ENCODE measurements at places on chromosomes 6 and 20.

- peak; percentile 43 for DNase-seq
These were observed 18.0 kb downstream of the HFE start for GRCh38 chr6:26105109-26105730.

DNA sequence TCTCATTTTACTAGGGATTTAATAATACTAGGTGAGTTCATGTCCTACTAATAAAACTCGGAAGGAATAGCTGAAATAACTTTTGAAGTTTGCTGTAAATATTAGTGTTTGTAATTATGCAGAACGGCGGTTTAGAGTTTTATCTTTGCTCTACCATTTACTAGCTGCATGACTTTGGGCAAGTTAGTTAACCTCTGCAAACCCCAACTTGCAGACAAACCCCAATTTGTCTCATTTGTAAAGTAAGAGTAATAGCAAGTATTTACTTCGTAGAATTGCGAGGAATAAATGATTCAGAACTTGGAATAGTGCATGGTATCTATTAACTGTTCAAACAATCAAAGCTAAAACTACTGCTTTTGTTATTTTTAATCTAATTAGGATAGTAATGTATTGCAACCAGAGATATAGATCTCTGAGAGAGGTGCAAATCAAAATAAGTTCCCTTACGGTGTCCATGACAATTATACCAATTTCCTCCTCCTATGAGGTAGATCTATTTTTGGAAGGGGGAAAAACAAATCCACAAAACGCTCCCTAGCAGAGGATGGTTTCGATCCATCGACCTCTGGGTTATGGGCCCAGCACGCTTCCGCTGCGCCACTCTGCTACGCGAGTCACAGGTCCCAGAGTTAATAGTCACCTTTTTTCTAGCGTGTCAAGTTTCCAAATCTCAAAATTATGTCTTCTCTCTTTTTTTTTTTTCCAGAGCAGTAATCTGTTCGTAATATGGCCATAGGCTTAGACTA, 35.1 kb upstream of the BTN3A2 start:
- DNase-seq, result peak; percentile 63

GRCh38 chr6:107305391-107305790, 154.0 kb downstream of the PDSS2 start:
- no peak for DNase-seq

DNA sequence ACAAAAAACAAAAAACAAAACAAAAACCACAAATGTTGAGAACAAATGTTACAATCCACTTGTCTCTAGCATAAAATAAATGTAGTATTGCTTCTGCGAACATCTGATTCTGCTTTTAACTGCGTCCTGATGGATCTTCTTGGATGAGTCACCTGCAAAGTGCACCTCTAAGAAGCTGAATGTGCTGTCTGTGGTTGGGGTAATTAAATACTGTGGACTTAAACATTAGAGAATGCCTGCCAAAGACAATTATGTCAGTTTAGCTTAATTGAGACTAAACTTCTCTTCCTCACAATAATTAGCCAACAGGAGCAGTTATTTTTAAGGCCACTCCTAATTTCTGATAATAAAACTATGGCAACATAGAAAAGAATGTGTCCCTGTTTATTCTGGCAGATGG, 253.4 kb downstream of the PHACTR1 start:
- DNase-seq, result no peak

- DNase-seq, result no peak
These were observed 53.9 kb downstream of the GTF2H5 start for GRCh38 chr6:158222066-158222465.

- DNase-seq, result no peak
These were observed 269.3 kb downstream of the DLL1 start for GRCh38 chr6:170021579-170021978.

DNA sequence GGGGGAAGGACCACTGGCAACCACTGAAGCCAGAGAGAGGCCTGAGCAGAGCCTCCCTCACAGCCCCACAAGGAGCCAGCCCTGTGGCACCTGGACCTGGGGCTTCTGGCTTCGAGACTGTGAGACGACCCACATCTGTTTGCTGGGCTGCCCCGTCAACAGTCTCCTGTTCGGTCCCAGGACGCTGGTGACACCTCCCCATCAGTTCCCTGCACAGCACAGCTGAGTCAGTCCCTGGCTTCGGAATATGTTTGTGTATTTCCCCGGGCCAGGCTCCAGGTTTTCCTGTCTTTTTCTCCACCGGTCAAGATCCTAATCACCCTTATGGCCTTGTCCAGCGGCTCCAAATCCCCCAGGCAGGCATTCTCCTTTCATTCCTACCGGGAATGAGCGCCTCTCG, 46.4 kb upstream of the SMOC2 start:
- no peak for DNase-seq

DNA sequence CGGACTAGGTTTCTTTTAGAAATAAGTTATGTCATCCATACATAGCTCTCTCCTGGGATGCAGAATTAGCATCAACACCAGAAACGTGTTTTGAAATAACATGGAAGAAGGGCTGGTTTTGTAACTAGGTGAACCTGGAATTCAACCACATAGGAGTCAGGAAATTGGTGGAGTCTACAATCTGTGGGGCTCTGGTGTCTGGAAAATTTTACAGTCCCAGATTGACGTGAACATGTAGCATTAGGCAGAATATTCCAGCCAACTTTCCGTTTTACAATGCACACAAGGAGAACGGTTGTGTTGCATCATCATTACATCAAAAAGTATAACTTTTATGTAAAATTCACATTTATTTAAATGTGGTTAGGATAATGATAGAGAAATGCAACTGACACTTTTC, 1.9 kb downstream of the KCNQ5 start:
- no peak for DNase-seq

GRCh38 chr6:108736832-108737231, 111.4 kb upstream of the ARMC2 start:
- DNase-seq, result peak; percentile 95

DNA sequence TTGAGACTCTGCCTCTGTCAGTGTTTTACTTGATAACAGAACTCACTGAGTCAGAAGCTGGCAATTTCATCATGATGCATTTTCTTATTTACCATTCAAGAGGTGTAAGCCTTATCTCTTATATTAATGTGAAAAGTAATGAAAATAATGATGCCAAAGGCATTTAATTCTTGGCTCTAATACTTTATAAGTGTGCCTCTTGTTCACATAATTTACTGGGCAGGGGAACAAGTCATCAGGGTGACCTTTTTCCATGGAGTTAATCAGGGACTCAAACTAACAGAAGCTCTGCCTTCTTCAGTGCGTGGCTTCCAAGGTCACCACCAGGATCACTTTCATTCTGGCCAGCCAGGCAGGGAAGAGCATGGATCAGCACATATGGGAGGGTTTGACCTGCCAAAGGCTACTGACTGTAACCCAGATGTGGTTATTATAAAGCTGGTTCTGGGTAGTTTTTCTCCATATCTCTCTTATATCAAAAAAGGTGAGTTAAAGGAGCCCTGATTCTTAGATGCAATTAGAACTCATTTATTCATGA, 5.2 kb upstream of the PLCB1 start:
- no peak for DNase-seq

- no peak for DNase-seq
These were observed 254.4 kb downstream of the NRN1 start for GRCh38 chr6:5752391-5752680.

GRCh38 chr6:136225496-136225895, 24.6 kb downstream of the MTFR2 start:
- DNase-seq, result peak; percentile 58

GRCh38 chr6:11282245-11282644, 49.8 kb upstream of the NEDD9 start:
- no peak for DNase-seq

GRCh38 chr20:62929051-62929538, 2.8 kb upstream of the DIDO1 start:
- DNase-seq, result peak; percentile 70

- no peak for DNase-seq
These were observed 43.2 kb downstream of the PPP1R3G start for GRCh38 chr6:5128351-5128750.

- DNase-seq, result no peak
These were observed 1.0 kb upstream of the NXT1 start for GRCh38 chr20:23349338-23350195.

GRCh38 chr6:34022250-34022872, 123.5 kb downstream of the GRM4 start:
- no peak for DNase-seq

- no peak for DNase-seq
These were observed 21.5 kb downstream of the PKIB start for GRCh38 chr6:122631571-122632249.

GRCh38 chr6:170018422-170018935, 267.1 kb downstream of the ERMARD start:
- DNase-seq, result no peak

- DNase-seq, result no peak
These were observed 19.3 kb upstream of the NEDD9 start for GRCh38 chr6:11251553-11252360.

All from suppressor macrophage treated with lipopolysaccharide for 1 hour (primary cell).